ENCODE measurements at places on chromosomes 4 and X. TPM values are rescaled to one million over a fixed set of nuclear protein-coding genes. Genes with fewer than 3 reads are reported as not detected.

TCEAL5 gene
- total RNA-seq: 0.28 TPM

ADH6 gene
- 10.2 TPM for total RNA-seq

TCP11X2 gene
- total RNA-seq: not detected

COL4A5 gene
- total RNA-seq: 23.9 TPM

- no peak for DNase-seq
These were observed 440.8 kb upstream of the RASGEF1B start for GRCh38 chr4:81912376-81913030.

DNA sequence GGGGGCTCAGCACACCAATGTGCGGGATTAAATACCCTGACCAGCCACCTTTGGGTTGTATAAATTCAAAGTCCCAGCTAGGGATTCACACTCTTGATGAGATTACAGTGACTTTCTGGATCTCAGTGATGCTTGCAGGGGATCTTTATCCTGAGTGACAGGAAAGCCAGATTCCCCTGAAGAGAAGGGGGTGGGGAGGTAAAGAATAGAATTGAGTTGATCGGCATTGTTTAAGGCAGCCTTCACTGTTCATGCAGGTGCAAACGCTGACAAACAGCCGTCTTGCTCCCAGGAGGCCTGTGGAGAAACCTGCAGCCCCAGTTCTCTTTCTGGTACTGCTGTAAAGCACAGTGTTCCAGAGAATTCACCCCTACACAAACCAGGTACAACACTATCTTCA, 19.0 kb downstream of the CXXC4 start:
- no peak for DNase-seq

DNA sequence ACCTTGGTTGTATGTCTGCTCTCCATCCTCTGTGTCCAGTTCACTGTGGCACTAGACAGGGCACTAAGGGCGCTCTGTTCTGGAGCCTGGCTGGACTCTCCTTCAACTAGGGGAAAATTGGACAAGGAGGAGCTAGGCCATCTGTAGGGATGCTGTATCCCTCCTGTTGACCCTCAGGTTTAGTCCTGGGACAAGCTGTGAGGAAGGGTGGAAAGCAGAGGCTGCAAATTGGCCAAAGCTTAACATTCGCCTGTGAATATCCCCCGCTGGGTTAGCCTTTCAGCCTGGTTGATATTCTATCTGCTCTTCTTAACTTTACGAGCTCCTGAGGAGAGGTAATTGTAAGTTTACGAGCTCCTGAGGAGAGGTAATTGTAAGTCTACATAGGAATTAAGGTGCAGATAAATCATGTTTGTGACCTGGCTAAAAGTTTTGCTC, 64.4 kb upstream of the ENPEP start:
- peak; percentile 75 for DNase-seq

DNA sequence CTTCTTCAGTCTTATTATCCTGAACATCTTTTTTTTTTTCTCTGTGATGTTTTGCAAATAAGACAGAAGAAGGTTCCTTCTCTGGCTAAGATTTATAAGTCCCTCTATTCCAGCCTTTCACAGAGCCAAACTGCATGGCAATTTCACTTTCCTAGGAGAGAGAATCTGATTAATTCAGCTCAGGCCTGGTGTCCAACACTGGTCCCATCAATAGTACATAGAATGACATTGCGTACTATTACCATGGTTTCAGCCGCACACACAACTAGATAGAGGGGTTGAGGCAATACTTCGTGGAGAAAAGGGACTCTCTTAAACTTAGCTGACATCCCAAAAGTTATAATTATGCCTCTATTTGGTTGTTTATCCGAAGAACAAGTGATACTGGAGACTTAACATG, 18.5 kb downstream of the DCAF8L2 start:
- no peak for DNase-seq

DNA sequence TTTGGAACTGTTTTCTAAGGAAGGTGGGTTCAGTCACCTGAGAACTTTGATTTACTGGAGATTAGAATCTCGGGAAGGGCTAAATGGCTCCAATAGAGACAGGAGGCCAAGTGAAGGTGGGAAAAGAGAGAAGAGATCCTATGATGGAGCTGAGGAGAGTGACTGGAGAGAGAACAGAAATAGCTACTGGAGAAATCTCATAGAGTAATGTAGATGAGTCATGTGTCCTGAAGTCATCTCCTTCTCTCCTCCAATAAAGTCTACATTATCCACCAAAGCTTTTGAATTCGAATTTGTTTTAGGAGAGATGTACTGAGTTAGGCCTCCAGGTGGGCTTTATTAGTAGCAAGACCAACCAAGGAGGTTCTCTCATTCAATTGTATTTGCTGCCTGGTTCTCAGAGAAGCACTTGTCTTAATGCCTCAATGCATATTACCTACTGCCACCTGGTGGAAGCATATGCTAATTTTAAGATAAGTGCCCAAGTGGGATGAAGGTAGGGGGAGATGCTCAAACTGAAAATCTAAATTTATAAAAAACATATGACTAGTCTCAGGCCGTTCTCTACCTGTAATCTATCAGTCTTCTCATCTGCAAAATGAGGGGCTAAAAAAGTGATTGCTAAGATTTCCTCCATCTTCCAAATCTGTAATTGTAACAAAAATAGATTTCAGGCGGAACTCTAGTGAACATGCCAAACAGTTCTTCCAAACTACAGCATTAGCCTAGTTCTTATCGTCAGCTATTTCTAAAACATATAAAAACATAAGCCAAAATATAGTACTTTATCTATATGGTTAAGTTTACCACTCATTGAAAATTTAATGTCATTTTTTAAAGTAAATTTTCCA, 24.4 kb downstream of the TXK start:
- DNase-seq: no peak

DNA sequence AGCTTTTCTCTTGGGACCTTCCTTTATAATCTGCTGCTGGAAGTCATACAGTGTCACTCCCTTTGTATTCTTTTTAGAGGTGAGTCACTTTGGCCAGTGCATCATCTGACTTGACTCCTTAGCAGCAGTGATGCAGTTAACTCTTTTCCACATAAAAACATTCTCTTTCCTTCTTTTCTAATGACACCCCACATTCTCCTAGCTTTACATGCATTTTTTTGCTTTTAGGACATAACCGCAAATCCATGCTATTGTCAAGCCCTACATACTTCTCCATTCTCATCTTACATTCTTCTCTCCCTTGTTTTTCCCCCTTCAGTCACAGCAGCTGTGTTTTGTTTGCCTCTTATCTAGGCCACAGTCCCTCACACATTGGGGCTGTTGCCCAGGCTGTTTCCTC, 55.1 kb downstream of the ZNF330 start:
- DNase-seq: no peak

GRCh38 chr4:39004758-39005157, 27.5 kb downstream of the TMEM156 start:
- no peak for DNase-seq

GRCh38 chr4:127759893-127760292, 22.2 kb upstream of the HSPA4L start:
- no peak for DNase-seq

DNA sequence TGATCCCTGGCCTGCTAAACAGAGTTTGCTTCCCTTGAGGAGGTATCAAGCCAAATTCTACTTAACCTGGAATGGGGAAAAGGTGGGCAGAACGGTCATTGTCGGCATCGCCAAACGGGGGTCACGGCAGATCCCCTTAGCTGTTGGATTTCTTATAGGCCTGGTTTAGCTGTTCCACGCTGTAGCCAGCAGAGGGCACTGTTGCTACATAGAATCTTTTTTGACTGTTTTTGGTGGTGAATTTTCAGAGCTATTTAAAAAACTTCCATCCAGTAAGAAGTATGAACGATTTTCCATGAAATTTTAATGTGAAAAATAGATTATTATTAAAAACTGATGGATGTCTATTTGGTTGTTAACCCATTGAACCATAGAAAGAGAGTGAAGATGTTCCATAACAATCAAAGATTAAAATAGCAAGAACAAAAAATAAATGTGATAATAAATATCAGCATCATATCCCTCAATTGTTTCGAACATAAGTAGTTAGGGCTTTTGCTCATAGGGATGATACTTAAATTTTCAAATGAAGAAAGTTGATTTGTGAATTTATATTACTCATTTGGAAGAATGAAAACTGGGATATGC, 56.6 kb downstream of the LINC00632 start:
- peak; percentile 80 for DNase-seq

GRCh38 chr4:176875446-176875930, 82.8 kb upstream of the VEGFC start:
- DNase-seq: no peak

- peak; percentile 60 for DNase-seq
These were observed 355 bp downstream of the GRID2 start for GRCh38 chr4:92304121-92304520.

DNA sequence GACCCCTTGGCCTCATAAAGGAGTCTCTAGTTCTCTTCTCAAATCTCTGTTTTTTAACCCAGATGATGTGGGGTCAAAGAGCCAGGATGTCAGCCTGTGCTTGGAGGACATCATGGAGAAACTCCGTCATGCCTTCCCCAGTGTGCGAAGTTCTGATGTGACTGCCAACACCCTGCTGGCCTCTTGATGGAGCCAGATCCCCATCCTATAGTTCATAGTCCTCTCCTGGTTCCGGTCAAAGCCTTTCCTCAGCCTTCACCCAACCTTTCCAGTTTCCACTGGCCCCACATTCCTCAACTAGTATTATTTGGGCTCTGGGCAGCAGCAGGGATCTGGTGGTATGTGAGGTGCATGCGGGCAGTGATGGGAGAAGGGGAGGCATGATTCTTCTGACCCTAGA, 30.7 kb downstream of the TAF7L start:
- no peak for DNase-seq
